ENCODE measurements at places on chromosomes 2 and 18.

DNA sequence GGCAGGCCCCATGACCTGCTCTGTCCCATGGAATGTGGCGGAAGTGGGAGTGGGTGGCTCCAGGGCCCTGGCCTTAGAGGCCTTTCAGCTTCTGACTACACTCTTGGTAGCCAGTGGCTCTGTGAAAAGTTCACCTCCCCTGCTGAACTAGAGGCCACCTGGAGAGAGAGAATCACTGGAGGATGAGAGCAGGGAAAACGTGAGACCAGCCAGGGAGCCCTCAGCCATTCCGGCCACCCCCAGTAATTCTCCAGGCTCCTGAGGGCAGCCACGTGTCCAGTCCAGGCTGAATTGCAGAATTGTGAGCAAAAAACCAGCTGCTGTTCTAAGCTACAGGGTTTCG lies 10.5 kb downstream of the COLEC12 start:
- no peak for DNase-seq

- no peak for DNase-seq
These were observed 1275.2 kb upstream of the CRIM1 start for GRCh38 chr2:35080231-35080910.

- no peak for DNase-seq
These were observed 60.8 kb downstream of the SLC40A1 start for GRCh38 chr2:189519631-189520387.

GRCh38 chr2:42973726-42974125 lies 181.3 kb upstream of the HAAO start:
- DNase-seq, result no peak

GRCh38 chr2:194105358-194105757 lies 1551.7 kb upstream of the SLC39A10 start:
- no peak for DNase-seq

Data from SIG-M5 (cell line).